ENCODE measurements at places on chromosomes 11 and 22.

- no peak for DNase-seq
Observed at GRCh38 chr11:96329419-96329818, 13.6 kb downstream of the MAML2 start.

DNA sequence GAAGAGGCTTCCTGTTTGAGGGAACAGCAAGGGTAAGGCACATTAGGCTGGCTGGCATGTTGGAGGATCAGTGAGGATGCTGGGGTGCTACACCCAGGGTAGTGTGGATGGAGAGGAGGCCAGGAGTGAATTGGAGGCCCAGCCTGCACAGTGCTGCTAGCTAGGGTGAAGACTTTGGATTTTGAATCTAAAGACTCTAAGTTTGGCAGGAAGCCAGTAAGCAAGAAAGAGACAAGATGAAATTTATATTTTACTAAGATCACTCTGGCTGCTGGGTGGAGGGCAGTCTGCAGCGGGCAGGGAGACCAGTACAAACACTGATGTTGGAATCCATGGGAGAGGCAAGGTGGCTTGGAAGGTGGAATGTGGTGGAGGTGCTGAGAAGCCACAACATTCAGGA is 43.6 kb downstream of the TSPAN18 start:
- DNase-seq: no peak

GRCh38 chr11:64866173-64866491 is 12.3 kb downstream of the EHD1 start:
- DNase-seq: no peak

GRCh38 chr11:72940417-72940816 is 126.2 kb downstream of the ATG16L2 start:
- DNase-seq: no peak

- peak; percentile 80 for DNase-seq
Observed at GRCh38 chr22:39471381-39472141, 14.7 kb downstream of the MGAT3 start.

DNA sequence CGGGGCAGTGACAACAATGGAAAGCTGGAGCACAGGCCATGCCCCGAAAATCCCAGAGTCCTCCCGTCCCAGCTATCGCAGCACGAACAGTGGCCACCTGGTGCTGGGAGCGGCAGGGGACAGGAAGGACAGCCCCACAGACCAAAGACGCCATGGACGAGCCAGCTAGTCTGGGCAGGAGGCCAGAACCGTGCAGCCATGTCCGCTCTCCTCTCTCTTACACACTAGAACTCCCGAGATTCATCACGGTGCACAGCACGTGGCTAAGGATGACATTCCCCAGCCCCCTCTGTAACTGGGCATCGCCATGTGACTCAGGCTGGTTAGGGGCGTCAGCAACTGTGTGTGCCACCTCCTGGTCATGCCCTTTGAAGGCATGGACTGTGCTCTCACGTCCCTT is 4.6 kb downstream of the CDPF1 start:
- DNase-seq: no peak

GRCh38 chr22:31938296-31938695 is 6.0 kb upstream of the YWHAH start:
- DNase-seq: no peak

- no peak for DNase-seq
Observed at GRCh38 chr11:98434296-98434695, 586.5 kb upstream of the CNTN5 start.

DNA sequence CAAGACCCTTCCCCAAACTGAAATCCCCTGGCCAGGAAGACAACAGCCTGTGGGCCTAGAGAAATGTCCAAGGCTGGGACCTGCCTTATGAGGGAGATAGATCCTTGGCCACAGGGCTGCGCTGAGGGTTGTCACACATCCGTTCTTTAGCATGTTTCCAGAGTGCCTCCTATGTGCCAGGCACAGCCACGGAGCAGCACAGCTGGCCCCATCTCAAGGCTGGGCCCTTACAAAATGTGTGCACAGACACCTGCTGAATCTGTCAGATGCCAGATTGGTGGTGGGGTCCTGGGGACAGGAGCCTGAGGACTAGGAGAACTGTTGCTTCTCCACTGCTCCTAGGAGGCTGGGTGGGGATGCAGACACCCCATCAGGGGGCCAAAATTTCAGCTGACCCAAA is 11.2 kb downstream of the GRIK4 start:
- no peak for DNase-seq

DNA sequence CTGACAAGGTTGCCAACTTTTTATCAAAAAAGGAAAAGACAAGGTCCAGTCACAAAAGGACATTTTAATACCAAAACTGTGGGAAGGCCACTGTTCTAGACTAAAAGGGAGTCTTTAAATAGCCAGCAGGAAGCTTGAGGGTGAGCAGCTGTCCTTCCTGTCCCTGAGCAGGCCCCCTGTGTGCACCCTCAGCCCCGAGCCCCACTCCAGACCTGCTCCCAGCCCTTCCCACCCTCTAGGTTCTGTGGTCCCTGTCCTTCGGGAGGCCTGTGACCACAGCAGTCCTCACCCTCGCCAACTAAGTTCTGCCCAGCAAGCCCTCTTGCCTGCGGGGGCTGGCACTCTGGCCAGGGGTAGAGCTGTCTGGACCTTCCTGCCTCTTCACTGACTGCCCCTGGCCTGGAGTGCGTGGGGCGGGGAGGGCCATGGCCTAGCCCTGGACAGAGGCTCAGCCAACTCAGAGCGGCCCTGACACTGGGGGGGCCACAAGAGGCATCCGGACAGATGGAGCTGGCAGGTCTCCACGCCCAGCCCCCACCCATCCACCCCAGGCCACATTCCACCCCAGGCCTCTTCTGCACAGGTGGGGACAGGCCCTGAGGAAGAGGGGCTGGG is 1.6 kb upstream of the PLXNB2 start:
- DNase-seq: no peak

DNA sequence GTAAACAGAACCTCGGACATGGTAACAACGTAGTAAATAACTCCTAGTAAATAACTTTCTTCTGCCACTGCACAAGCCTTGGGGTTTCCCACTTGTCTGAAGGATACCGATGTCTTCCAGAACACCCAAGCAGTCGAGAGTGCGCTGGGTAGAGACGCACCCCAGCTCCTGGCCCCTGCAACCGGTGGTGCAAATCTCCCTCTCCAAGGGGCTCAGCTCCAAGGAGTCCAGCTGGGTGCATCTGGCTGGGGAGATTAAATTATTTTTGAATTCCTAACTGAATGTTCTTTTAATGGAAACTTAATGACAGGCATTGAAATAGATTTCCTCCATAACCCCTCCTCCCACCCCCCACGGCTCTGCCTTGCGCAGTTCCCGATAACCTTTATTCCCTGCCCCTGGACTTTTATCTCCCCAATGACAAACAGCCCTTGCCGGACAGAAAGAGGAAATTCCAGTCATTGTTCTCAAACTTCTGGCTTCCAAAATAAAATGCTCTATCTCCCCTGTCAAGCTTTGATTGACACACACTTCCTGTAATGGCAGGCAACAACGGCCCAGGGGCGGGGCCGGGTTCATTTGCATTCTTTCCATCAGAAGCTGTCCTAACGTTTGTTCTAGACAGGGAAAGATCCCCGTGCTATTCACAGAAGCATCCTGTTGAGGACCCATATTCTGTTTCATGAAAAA is 31.2 kb downstream of the KCNJ1 start:
- DNase-seq: no peak

GRCh38 chr11:82995235-82995634 is 76.5 kb downstream of the RAB30 start:
- DNase-seq: no peak

- no peak for DNase-seq
Observed at GRCh38 chr11:25218036-25218435, 721.2 kb downstream of the LUZP2 start.

DNA sequence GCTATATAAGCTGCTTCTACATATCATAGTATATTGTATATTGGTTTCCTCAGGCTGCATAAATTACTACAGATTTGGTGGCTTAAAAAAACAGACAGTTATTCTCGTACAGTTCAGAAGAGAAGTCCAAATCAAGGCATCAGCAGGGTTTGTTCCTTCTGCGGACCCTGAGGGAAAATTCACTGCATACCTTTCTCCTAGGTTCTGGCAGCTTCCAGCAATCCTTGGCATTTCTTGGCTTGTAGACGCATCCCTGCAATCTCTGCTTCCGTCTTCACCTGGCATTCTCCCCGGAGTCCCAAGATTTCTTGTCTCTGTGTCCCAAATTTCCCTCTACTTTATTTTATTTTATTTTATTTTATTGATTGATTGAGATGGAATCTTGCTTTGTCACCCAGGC is 142.8 kb downstream of the COMMD9 start:
- peak; percentile 80 for DNase-seq

DNA sequence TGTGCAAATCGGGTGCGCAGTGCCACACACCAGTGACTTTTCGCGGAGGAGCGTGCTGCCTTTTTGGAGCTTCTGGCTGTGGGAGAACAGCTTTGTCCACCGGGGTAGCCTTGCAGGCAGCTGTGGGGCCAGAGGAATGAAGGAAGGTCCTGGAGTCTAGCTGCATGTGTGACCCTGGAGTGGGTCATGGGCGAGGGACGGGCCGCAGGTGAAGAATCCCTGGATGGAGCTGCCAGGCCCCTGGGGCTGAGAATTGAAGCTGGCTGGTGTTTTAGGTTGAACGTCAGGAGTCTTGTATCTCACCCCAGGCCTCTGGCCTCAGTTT is 8.6 kb downstream of the CCND1 start:
- DNase-seq: no peak

- peak; percentile 25 for DNase-seq
Observed at GRCh38 chr11:134339756-134340155, 8.0 kb downstream of the GLB1L2 start.

GRCh38 chr11:2904153-2905052 is 18.8 kb upstream of the CDKN1C start:
- no peak for DNase-seq

- DNase-seq: no peak
Observed at GRCh38 chr11:43602670-43603069, 77.9 kb upstream of the HSD17B12 start.

GRCh38 chr11:71947498-71947897 is 18.7 kb downstream of the RNF121 start:
- no peak for DNase-seq

DNA sequence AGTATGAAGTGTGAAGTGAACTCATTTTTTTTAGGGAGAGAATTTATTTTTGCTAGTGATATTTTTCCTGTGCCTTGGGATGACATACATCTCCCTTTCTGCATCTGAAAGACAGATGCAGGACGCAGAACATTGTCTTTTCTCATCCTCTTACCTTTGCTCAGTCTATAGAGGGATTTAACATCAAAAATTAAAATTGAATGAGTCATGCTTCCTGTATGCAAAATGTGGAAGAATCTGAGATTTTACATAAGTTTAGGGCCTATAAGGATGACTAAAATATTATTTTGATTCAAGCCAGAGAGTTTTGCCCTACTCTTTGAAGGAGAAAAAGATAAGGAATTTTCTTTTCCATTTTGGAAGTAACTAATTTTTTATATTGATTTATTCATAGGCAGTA is 27.3 kb downstream of the XRCC6 start:
- DNase-seq: no peak

- DNase-seq: no peak
Observed at GRCh38 chr22:20636945-20637344, 129.5 kb downstream of the MED15 start.

- peak; percentile 64 for DNase-seq
Observed at GRCh38 chr22:32204040-32204855, 625 bp downstream of the RFPL2 start.

DNA sequence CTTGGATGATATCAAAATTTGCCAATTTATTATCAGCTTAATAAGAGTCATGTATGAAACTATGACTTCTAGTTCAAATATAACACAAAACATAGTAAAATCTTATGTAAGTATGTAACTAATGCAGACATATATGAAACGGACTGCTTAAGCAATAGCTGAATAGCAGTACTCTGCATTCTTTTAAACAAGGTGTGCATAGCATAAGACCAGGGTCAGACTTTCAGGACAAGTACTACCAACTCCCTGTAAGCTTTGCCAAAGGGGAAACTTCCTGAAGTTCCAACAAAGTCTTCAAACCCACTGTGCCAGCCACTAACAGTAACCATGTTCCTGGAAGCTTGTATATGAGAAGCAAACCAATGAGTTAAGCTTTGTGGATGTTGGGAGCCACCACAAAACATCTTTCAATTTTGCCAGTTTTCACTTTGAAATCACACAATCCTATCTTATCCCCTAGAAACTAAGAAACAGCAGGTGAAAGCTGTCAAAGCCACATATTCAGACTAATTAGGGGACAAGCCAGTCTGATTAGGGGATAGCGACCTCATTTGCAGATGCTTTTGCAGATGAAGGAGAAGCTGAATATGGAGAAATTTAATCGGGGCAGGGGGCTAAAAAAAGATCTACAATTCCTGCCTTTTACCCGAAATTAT is 13.3 kb downstream of the RBFOX2 start:
- DNase-seq: no peak

DNA sequence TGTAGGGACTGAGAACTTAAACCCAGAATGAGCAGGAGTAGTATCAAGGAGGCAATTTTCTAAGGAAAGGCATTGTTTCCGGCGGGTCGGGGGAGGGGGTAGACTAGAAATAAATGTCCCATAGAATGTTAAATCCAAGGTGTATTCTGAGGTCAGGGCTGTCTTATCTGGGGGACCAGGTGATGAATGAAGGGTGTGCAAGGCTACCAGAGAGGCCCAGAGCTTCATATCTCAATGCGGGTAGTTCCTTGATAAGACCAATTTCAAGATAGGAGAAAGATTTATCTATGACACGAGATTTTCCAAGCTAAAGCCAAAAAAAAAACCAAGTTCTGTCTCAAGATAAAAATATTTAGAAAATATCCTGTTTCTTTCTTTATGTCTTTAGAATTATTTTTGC is 8.3 kb upstream of the RCE1 start:
- DNase-seq: no peak

GRCh38 chr22:45441138-45441537 is 27.6 kb downstream of the RIBC2 start:
- peak; percentile 84 for DNase-seq

DNA sequence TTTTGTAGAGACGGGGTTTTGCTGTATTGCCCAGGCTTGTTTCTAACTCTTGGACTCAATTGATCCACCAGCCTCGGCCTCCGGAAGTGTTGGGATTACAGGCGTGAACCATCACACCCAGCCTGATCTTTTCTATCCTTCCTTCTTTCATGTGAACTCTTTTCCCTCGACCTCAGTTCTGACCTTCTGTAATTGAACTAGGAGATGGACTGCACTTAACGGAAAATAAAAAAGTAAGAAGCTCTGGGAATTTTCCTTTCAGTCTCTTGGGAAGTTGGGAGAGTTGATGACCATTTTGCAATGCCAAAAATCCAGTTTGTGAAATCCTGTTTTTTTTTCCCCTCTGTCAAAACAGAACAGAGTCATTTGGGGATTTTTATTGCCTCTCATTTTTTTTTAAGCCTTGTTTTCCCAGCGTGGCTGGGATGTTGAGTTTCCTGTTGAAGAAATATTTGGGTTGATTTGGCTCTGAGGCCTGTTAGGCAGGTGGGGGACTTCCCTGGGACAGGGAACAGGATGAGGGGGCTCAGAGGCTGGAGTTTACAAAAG is 26.9 kb upstream of the CYB5R3 start:
- DNase-seq: no peak

All from mesendoderm (in vitro differentiated cells).